ENCODE measurements at places on chromosomes 7 and 10. TPM values are rescaled to one million over a fixed set of nuclear protein-coding genes. Genes with fewer than 3 reads are reported as not detected.

The ADRB1 gene
- 21.4 TPM for total RNA-seq

The CCDC3 gene
- total RNA-seq: 11.7 TPM

The PHYHIPL gene
- total RNA-seq: 0.11 TPM

The DLG5 gene
- 22.4 TPM for total RNA-seq

GRCh38 chr7:23759671-23760391 is 49.8 kb downstream of the STK31 start:
- no peak for DNase-seq

DNA sequence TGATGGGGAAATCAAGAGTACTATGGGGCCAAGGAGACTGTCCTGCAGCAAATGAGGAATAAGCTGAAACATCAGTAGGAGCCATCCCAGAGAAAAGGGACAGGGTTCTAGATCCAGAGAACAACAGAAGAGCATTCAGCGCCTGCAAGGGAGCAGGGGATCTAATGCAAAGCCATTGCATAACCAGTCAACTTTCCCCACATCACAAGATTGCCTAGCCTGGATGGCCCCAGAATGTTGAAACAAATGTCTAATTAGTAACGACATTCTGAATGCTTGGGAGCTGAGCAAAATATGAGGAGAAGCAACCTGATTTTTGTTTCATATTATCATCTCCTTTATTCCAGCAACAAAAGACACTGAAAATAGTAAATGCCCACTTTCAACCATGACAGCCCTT is 2.7 kb upstream of the MPP7 start:
- DNase-seq: no peak

- DNase-seq: no peak
Measured at GRCh38 chr10:6204063-6204340, 1.3 kb downstream of the PFKFB3 start.

- no peak for DNase-seq
Measured at GRCh38 chr7:149027055-149027454, 1.2 kb downstream of the PDIA4 start.

GRCh38 chr7:15686957-15687545 is 568 bp upstream of the MEOX2 start:
- DNase-seq: no peak

- no peak for DNase-seq
Measured at GRCh38 chr7:53191191-53191695, 155.8 kb downstream of the POM121L12 start.

GRCh38 chr7:57868771-57869483 is 418.9 kb downstream of the ZNF716 start:
- DNase-seq: peak; percentile 8

DNA sequence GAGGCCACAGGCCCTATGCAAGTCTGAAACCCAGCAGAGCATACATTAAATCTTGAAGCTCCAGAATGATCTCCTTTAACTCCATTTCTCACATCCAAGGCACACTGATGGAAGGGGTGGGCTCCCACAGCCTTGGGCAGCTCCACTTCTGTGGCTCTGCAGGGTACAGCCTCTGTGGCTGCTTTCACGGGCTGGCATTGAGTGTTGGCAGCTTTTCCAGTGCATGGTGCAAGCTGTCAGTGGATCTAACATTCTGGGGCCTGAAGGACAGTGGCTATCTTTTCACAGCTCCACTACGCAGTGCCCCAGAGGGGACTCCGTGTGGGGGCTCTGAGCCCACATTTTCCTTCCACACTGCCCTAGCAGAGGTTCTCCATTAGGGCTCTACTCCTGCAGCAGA is 265.7 kb upstream of the MAGI2 start:
- no peak for DNase-seq
